ENCODE measurements at places on chromosomes 3 and 15.

- no peak for DNase-seq
These were observed 42.7 kb upstream of the CCK start for GRCh38 chr3:42308651-42309050.

GRCh38 chr3:127484601-127485388, 105.7 kb downstream of the TPRA1 start:
- peak; percentile 32 for DNase-seq

DNA sequence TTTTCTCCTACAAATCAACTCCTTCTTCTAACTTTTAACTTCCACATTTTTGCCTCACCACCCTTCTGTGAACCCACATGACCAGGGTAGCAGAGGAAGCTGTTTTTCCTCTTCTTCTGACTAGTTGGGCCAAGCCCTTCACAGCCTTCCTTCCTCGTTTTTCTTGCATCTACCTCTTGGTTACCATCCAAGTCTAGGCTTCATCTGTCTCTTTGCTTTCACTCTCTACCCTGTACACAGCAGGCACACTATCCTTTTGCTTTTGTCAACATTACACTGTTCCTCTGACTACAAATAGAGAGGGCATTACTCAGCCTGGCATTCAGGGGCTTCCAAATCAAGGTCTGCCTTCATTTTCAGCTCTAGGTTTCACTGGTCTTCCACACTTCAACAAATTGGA, 22.0 kb downstream of the SLC9A9 start:
- DNase-seq: no peak

GRCh38 chr3:127550468-127551157, 39.9 kb downstream of the TPRA1 start:
- DNase-seq: no peak

- no peak for DNase-seq
These were observed 25.0 kb upstream of the UACA start for GRCh38 chr15:70788114-70789049.

DNA sequence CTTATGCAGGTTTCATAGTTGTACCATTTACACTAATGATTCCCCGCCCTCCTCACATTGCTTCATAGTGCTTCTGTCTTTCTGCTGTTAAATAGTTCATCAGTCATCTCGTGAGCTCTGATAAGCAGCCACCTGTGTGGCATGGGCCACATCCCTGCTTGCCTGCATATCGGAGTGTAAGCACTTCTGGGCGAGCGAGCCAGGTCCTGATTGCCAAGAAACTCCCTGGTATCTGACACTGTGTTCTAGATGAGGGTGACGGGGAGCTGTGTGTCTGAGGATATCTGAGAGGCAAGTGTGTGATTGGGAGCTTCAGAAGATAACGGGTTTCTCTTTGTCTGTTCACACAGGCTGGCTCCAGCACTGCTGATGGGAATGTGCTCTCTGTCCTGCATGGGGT, 130.6 kb downstream of the LRIG1 start:
- no peak for DNase-seq

DNA sequence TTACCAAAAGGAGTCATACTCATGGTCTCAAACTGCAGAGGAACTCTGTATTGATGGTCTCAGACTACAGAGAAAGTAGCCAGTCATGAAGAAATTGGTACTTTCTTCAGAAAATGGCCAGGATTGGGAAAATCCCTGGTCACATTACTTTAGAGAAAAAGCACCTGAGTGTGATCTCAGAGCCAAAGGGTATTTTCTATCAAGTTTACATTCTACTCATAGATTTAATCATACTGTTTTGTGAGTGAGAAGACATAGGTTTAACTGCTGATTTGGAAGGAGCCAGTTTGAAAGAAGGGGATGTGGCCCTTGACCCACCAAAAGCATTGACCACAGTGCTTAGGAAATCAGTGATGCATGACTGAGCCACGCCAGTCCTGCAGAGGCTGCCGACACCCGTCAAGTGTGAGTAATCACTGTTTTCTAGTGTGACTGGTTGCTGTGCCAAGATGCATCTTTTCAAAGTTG, 203.6 kb downstream of the AKAP13 start:
- no peak for DNase-seq

DNA sequence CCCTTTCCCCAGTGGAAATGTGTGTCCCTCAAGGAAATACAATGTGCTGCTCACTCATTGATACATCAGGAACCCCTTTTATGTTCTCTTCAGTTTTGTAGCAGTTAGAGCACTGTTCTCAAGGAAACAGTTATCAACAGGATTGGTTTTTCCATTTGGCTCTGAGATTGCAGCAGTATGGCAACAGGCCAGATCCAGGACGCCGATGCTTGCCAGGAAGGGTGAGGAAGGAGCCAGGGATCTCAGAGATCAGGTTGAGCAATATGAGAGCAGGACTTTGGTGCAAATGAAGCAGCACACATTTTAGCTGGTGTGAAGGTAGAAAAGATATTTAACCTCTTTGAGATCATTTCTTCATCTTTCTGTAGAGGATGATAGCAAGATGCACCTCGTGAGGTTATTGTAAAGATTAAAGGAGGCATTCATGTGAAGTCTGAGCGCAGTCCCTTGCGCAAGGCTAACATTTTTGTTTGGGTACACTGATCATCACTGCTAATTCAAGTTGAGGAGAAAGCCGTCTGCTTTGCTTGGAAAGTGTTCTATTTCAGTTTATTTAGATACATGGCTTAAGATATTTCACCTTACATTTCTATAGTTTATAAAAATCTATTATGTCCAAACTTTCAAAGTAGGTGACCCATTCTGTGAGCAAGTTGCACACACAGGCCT, 68.5 kb downstream of the KCNH8 start:
- no peak for DNase-seq

GRCh38 chr3:40226636-40227035, 82.9 kb upstream of the EIF1B start:
- no peak for DNase-seq

DNA sequence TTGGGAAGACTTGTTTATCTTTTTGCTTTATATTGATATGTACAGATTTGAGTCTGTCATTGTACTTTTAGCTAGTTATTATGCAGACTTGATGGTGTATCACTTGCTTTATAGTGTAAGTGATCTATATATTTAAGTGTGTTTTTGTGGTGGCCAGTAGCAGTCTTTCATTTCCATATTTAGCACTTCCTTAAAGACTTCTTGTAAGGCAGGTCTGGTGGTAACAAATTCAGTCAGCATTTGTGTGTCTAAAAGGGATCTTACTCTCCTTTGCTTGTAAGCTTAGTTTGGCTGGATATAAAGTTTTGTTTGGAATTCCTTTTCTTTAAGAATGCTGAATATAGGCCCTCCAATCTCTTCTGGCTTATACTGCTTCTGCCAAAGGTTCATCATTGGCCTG, 322.5 kb upstream of the EPHA6 start:
- no peak for DNase-seq

GRCh38 chr15:37014137-37014536, 86.2 kb downstream of the MEIS2 start:
- DNase-seq: no peak

- no peak for DNase-seq
These were observed 511.2 kb upstream of the MDFIC2 start for GRCh38 chr3:70823622-70824021.

- DNase-seq: no peak
These were observed 269.7 kb upstream of the ATP10A start for GRCh38 chr15:26132811-26133210.

GRCh38 chr3:151866711-151867410, 6.6 kb upstream of the SUCNR1 start:
- no peak for DNase-seq

DNA sequence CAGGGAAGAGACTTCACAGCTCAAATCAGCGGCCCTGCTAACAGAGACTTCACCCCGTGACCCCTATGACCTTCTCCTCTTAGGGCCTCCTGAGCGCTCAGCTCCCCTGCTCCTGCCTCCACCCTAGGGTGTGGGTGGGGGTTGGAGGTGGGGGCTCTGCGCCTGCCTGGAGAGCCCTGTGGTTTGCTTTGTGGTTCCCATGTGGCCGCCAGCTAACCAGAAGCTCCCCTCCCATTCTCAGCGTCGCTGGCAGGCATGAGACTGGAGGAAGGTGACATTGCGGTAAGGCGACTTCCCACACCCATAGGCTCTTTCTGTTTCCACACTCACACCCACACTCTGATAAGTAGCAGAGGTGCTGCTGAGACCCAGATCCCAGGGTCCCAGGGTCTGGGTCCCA, 27.6 kb downstream of the XYLB start:
- DNase-seq: no peak

DNA sequence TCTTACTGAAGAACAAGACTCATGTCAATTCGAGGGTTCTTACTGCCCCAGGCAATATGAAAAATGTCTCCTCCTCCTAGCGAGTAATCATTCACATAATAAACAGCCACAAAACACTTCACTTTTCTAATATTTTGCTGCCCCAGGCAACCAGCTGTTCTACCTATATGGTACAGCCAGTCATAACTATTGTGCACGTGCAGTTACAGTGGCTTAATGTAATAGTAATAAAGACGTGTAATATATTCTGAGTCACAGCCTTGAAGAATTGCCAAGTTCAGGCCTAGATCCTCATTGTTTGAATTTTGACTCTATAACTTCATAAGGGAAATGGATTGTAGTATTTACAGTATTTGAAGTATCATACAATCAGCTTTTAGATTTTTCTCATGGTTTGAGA, 1250.0 kb upstream of the GBE1 start:
- DNase-seq: no peak

- DNase-seq: no peak
These were observed 121.2 kb downstream of the MECOM start for GRCh38 chr3:169542331-169542751.

- DNase-seq: no peak
These were observed 226.9 kb downstream of the ZNF385D start for GRCh38 chr3:21524133-21524532.

DNA sequence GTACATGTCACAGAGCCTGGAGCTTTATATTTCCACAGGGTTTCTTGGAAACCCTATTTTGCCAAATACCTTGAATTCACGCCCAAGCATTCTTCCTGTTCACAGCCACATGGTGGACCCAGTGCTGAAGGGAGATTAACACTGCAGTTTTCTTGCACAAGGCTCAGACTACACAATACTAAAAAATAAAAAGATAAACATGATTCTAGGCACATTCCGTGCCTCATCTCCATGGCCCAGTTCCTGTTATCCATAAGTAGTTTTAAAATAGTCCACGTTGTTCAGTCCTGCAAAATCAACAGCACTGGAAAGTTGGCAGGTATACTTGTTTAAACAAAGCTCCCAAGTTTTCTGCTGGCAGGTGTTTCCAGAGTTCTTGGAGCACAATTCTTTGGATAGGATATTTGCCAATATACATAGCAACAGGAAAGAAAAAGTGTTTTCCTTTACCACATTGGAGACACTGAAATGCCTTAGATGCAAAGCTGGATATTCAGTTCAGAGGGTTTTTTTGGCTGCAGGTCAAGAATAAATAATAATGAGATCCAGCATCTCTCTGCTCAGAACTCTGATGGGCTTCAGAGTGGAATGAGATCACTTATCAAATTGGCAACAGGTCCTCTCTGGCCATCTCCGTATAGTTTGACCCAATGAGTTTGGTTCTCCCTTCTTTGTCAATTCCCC, 88.1 kb upstream of the TGFBR2 start:
- no peak for DNase-seq

- no peak for DNase-seq
These were observed 266.6 kb upstream of the TBL1XR1 start for GRCh38 chr3:177463863-177464262.

GRCh38 chr3:69876073-69876472, 123.5 kb upstream of the SAMMSON start:
- no peak for DNase-seq

- DNase-seq: no peak
These were observed 55.4 kb downstream of the OCA2 start for GRCh38 chr15:28043691-28044091.

DNA sequence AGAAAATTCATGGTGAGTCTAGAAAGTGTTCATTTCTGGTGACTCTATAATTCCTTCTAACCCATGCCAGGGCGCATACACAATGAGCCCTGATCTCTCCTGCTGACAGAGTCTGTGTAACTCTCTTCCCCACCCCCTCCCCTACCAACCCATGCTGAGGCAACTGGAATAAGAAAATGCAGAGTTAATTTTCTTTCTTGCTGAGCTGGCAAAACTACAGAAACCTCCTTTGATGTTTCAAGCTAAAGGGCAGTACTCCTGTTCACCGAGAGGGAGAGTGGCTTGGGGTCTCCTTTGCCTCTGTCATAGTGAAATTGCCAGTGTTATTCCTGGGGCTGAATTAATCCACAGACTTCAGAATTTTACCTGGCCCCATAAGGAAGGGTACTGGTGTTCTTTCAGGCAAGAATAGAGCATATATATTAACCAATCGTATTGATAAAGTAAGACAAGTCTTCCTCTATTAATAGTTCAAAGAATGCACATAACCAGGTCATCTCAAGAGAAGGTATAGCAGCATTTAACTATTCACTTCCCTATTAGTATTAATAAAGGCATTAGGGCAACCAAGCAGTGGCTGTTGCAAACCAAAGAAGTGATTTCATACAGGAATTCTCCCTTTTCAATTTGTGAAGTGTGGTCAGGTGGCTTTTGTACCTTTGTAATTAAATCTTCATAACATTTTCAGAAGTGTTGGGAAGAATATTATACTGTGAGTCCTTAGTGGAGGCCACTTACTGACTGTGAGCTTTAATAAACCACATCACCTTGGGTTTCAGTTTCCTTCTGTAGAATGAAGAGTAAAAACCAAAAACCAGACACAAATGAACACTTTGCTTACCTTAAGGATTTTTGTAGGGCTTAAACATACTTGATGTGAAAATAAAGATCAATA, 4.1 kb downstream of the GAP43 start:
- DNase-seq: no peak

- no peak for DNase-seq
These were observed 259.5 kb downstream of the THRB start for GRCh38 chr3:24235121-24235520.

- DNase-seq: peak; percentile 67
These were observed 305.9 kb downstream of the CACNA2D3 start for GRCh38 chr3:54427941-54428871.

DNA sequence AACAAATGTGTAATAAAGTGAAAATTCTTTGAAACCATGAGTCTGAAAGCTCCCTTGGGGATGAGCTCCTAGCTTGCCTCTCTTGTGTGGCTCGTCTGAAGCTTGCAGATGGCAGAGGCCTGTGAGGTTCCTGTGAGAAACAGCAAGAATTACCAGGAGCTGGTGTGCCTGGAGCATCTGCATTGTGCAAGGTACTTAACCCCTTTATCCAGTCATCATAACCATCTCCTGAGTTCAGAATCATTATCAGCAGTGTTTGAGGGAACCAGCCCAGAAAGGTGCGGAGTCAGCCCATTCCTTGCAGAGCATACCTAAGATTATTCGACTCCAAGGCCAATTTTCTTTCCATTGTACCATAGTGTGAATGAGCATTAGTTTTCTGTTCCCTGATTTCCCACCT, 51.7 kb upstream of the TRA2B start:
- no peak for DNase-seq

DNA sequence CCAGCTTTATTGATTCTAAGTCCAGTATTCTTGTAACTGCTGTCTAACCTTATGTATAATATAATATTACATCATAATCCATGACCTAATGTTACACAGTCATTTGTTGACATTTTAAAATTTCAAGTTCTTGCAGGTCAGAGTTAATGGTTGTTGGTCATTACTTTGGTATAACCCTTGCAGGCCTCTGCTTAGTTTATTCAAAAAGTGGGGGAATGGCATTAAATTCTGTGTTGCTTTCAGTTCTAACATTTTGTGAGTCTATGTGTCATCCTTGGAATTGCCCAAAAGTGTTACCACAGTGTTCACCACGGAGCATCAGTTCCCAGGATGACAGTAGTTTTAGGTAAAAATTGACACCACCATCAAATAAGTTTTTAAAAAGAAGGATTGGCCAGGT, 174.8 kb upstream of the BCL6 start:
- DNase-seq: no peak

- DNase-seq: peak; percentile 65
These were observed at the start of gene RHOV for GRCh38 chr15:40873694-40874561. TSS of gene RHOV (minus strand) at chr15:40874234. CDS start at chr15:40874139, 95 bp downstream.
